GM12891 (cell line): ENCODE measurements at places on chromosomes 13 and 19.

- DNase-seq = peak; percentile 85
Observed at GRCh38 chr19:36032251-36033104, at the start of gene CLIP3. TSS of gene CLIP3 (minus strand) at chr19:36032873. CDS start at chr19:36032357, 516 bp downstream.

- no peak for DNase-seq
Observed at GRCh38 chr13:51329606-51330005, 9.9 kb upstream of the SERPINE3 start.

GRCh38 chr13:101127741-101128353 lies 288.5 kb downstream of the NALCN start:
- peak; percentile 1 for DNase-seq

DNA sequence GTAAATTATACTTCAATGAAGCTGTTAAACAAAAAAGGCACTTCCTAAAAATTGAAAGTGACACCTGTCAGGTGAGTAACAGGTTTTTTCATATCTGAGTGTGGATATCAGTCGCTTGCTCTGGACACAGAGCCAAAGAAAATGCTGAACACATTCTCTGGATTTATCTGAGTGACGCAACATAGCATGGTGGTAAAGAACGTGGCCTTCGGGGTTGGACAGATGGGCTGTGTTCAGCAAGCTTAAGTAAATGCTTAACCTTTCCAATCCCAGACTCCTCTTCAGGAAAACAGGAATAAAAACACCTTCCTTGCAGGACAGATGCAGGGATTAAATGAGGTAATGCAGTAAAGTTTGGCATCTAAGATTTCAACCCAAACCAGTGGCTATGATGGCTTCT lies 132.0 kb downstream of the FOXO1 start:
- no peak for DNase-seq

DNA sequence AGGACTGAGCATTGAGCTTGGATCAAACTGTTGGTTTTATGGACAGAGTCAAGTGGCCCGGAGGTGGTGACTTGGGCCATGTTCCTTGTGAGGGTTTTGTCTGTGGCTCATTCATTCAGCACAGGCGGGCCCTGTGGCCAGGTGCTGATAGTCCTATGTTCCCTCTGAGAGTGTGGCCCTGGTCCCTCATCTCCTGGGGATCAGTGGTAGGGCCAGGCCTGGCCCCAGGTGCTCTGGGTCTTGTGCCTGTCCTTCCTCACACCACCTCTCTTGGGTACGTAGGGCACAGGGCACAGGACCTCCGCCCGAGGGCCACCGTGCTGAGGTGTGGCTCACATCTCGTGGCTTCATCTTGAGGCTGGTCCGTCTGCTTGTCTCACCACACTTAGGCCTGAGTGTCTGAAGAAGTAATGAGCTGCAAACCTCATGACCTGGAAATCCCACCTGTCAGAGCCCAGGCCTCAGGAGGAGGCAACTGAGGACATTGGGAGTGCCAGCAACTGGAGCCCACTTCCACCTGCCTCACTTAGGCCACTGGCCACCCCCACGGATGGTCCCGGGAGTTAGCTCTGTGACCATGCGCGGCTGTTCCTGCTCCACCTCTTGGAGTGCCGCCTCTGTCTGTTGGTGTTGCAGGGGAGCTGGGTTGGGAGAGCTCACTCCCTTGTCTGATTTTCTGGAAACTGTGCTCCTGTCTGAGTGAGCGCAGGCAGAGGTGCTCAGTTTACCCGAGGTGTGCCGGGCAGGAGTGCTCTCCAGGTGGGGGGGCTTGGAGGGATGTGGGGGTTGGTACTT lies 53.4 kb downstream of the KDM4B start:
- DNase-seq = no peak

DNA sequence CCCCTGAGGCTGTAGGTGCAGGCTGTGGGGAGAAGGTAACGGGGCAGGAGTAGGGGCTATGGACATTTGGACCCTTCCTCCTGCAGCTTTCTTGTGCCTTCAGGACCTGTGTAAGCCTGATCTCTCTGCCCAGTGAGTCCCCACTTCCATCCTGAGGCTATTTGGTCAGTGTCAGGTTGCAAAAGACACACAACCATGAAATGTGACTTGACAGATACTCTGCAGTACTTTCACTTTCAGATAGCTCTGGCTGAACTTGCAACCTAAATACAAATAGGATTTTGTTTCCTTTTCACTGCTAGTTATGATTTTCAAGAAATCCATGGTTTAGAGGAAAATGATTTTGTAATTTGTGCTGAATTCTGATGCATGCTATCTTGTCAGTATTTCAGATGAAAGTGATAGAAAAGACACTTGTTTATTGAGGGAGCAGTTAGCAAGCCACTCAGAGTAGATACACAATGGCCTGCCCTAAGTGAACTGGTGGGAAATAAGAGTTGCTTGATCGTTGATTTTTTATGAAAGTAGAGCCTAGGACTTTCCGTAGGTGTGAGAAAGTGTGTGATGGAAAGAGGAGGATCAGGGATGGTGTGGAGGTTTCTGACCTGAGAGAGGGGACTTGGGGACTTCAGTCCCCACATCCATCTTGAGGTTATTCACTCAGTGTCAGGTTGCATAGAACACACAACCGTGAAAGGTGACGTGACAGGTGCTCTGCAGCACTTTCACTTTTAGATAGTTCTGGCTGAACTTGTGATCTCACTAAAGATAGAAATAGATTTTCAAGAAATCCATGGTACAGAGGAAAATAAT lies 18.1 kb upstream of the EID2 start:
- no peak for DNase-seq

DNA sequence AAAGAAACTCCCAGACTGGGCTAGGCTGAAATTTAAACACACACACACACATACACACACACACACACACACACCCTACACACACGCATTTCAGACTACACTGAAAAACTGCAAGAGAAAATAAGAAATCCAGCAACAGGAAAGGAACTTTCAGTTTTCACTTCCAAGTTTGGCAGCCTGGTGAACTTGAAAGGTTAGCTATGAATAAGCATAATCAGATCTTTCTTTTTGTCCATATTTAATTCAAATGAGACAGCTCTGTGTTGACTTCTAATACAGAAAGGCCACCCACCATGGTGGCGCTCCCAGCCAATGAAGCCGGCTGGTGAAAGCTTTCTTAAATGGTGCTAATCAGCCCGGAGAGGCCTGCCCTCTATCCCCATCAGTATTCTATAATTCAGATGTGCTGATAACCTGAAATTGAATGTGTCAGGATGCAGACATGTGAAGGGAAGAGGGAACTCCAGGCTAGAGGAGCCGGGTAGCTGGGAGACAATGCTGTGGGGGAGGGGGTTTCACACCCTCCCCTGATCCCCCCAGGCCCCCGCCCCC lies 108.3 kb upstream of the ZNF536 start:
- DNase-seq = no peak

DNA sequence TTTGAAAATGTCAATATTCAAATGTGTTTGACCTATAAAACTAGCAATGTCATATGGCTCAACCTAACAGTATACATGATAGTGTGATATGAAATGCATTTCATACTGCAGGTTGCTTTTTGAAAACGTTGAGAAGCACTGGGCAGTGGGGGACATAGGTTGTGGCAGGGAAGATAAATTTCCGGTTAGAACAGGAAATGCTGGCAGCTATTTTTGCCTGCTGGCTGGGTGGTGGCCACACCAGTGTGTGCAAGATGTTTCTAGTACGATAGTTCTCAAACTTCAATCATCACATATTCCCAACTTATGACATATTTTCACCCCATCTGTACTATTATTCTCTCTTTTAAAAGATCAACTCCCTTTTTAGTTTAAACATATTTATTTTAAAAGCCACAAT lies 17.2 kb downstream of the FXYD5 start:
- no peak for DNase-seq

DNA sequence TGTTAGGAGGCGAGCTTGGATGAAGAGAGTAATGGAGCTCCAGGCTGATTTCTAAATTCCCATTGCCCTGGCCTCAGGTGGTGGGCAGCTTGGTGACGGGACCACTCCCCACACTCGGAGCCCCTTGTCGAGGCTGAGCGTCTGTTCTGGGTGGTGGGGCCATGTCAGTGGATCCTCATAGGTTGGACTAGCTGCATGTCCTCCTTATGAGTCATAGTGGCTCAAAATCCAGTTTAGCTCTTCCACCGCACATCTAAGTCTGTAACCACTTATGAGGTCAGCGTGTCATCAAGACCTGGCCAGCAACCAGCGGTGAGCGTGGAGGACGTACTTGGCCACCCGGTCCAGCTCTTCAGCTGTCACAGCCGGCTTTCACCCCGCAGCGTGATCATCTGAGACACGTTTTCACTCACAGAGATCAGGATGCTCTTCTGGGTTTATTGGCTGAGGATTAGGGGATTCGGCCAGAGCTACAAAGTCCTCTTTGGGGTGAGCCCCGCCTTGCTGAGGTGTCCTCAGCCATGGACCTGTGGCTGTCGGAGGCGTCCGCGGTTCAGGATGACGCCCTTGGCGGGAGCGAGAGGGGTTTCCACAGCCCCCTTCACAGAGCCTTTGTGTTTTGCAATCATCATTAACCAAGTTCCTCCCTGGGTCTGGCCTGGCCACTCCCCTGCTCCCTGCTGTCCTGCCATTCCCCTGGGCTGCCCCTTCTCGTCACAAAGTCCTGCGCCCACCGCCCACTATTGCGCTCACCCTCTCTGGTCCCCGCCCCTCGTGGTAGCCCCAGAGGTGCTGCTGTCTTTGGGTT lies 41.9 kb downstream of the ADPRHL1 start:
- DNase-seq = no peak

- no peak for DNase-seq
Observed at GRCh38 chr13:57665481-57665880, 33.9 kb downstream of the PCDH17 start.

DNA sequence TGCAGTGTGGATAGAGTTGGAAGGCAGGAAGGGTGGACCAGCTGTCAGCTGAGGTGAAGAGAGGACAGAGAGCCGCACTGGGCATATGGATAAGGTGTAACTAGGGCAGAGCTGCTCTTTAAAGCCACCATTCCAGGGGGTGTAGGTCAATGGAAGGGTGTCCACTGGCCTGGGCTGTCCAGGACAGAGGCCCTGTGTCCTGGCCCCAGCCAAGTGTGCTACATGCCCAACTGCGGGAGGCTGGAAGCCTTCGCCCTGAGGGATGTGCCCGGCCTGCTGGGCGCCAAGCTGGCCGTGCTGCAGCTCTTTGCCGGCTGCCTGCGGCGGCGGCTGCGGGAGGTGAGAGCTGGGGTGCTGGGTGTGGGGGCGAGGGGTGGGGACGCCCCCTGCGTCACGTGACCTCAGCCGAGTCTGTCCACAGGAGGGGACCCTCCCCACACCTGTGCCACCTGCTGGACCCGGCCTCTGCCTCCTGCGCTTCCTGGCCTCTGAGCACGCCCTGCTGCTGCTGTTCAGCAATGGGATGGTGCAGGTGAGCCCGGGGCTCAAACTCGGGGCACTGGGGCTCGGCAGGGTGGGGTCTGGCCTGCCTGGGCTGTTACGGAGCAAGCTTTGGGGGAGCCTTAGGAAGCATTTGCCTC lies 9.8 kb downstream of the PLK5 start:
- DNase-seq = no peak

DNA sequence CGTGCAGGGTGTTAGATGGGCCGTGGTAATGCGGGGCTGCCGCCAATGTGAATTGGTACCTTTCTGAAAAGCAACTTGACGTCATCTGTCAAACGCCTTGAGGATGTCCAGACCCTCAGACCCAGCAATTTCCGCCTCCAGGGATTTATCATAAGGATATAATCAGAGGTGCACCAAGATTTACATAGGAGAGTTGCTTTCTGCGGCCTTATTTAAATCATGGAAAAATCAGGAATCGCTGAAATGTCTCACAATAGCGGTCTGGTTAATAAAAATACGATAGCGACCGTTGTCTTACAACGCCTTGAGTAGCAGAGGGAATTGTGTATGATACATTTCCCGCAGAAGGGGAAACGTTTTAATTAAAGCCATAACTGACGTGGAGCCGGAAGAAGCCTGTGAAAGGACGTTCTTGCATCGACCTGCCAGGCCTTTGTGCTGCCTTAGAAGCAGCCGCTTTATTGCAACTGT lies 32.3 kb upstream of the NDUFS7 start:
- DNase-seq = no peak

DNA sequence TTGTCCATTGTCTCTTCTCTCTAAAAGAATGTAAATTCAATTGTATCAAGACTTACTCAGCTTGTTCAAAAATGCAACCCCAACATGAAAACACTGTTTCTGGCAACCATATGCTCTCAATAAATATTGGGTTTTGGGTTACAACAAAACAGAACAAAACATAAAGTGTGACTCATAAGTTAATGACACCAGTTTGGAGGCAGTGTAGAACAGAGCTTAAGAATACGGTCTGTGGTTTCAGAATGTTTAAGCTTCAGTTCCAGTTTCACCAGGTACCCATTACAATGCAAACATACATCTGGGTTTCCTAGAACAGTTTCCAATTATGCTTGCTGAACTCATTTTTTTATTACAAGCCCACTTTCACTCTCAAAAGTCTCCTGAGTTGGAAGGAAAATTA lies 285.8 kb upstream of the PCDH9 start:
- DNase-seq = no peak

DNA sequence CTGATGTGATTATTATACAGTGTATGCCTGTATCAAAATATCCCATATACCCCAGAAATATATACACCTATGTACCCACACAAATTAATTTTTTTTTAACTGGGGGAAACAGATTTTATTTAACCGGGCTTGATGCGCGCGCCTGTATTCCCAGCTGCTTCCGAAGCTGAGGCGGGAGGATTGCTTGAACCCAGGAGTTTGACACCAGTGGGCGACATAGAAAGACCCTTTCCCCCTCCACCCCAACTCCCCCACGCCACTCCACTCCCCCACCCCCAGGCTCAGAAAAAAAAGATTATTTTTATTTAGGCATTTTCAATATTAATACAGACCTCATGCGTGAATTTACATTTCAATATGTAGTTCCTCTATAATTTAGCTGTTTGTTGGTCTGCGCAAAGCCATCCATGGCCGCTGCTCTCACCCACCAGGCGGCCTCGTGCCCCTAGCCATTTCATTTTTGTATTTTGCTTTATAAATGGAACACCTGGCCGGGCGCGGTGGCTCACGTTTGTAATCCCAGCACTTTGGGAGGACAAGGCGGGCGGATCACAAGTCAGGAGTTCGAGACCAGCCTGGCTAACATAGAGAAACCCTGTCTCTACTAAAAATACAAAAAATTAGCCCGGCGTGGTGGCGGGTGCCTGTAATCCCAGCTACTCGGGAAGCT lies 836 bp upstream of the VPS36 start:
- no peak for DNase-seq

- no peak for DNase-seq
Observed at GRCh38 chr13:51283371-51283770, 56.1 kb upstream of the SERPINE3 start.

- no peak for DNase-seq
Observed at GRCh38 chr13:112871742-112872141, 97.3 kb upstream of the MCF2L start.

- no peak for DNase-seq
Observed at GRCh38 chr13:26813321-26813979, 52.9 kb upstream of the GPR12 start.

DNA sequence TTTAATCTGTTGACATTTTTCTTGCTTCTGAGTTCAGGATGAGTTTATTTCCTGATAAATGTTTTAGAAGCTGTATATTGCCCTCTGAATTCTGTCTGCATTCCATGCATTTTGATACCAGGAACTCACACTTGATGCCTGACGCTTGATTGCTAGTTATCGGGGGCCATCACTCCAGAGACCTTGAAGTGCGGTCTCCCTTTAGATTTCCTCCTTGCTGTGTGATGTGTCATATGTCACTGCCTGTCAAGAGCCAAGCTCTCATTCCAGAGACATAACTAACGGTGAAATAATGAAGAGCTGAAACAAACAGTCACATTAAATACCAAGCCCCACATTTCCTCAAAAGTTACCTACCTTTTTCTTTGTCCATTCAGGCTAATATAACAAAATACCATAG lies 155.5 kb downstream of the TNFSF13B start:
- no peak for DNase-seq

- DNase-seq = no peak
Observed at GRCh38 chr13:37617173-37617572, 18.6 kb upstream of the POSTN start.
